ENCODE measurements at places on chromosomes 12 and 14.

- DNase-seq = no peak
Observed at GRCh38 chr14:106518054-106518943, 991.9 kb downstream of the TMEM121 start.

GRCh38 chr14:69711065-69711464 is 55.9 kb upstream of the SRSF5 start:
- DNase-seq = peak; percentile 78

DNA sequence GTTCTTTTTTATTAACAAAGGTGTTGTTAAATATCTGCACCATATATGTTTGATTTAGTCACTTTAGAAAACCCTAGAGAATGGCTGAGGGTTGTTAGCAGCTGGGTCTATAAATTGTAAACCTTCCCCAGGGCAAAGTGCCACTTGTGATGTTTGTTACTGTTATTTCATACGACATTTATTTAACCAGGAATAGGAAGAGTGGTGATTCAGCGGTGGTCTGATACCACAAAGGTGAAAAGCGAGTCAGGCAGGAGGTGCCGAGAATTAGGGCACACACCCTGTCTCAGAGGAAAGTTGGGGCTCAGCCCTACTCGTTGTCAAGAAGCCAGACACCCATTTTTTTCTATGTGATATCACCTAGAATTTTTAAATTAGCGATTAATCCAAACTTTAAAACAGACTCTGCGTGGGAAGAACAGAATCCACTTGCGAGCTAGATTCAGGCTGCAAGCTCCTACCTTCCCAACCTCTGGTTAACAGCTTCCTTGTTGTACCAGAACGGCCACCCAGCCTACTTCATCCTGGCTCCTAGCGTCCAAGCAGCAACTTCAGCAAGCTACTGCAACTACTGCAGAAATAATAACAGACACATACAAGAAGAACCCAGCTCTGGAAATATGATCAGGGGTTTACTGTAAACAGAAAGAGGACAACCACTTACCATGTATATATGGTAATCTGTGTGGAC is 126.7 kb downstream of the TMEM132D start:
- peak; percentile 58 for DNase-seq

- DNase-seq = no peak
Observed at GRCh38 chr14:101631199-101631598, 69.9 kb downstream of the DIO3 start.

DNA sequence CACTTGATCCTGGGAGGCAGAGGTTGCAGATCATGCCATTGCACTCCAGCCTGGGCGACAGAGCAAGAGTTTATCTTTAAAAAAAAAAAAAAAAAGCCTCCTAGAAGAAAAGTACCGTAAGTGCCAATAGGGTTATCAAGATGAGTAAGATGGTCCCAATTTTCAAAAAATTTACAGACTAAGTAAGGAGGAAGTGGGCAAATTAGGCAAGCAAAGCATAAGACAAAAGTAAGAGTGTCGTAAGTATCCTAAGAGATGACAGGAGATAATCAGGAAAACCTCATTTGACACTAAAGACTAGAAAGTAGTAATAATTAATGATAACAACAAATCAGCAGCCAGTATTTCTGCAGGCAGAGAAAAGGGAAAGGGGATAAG is 12.2 kb downstream of the PYM1 start:
- DNase-seq = no peak

DNA sequence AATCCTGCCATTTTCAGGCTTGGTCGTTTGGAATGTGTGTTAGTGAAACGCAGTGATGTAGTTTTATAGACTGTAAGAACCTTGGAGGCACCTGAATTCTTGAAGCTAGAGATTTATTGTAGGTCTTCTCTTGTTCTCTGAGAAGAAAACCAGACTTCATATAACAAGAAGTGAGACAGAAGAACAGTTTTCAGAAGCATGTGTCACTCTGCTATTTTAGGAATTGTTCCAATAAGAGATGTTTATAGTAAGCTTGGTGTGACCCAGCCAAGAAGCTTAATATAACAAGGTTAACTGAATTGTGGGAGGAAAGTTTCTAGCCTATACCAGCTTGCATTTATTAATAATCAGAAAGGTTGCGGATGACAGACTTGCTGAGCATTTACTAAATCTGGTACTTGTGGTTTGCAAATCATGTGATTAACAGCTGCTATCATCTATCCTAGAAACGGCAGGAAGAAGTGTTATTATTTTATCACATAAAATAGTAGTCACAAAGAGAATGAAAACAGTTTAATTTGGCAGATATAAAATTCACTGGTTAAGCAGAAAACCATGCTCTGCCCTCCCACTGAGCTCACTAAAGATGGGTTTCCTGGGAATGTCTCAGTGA is 49.2 kb upstream of the BCAT1 start:
- DNase-seq = no peak

- DNase-seq = no peak
Observed at GRCh38 chr14:70181276-70181675, 7.5 kb downstream of the SLC8A3 start.

DNA sequence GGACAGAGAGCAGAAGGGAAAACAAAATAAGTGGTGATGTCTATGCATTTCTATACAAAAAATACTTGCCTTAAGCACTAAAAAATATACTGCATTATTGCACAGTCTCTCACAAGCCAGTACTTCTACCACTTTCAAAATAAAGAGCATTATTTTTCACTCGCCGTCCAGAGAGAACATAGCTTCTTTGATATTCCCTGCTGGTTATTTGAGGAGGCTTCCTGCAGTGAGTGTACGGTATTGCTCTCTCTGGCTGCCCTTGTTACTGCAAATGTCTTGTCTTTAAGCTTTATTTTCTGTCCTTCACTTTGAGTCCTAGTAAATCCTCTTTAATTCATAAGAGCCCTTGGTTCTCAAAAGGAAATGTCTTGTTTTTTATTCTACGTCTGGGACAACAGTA is 81.1 kb downstream of the EML1 start:
- DNase-seq = no peak

Data from NCI-H748 treated with DMSO at 0.1 percent for 48 hours (cell line).